ENCODE measurements at places on chromosomes 5 and 9.

DNA sequence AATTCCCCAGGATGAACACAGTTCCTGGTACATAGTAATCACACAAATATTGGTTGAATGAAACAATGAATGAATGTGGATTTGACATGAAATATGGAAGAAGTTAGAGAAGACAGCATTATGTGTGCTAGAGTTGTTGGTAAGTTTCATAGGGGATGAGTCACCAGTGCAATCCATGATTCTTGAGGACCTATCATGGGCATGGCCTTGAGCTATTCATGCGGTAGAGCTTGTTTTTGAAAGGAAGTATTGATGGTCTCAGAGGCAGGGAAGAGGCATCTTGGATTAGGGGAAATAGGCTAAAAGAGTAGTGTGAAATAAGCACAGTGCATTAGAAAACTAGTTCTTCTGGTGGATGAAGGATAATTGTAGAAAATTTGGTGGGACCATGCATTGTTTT lies 22.1 kb downstream of the SPATA31D1 start:
- no peak for DNase-seq

- DNase-seq: no peak
Observed at GRCh38 chr5:153960269-153961215, 78.2 kb downstream of the FAM114A2 start.

GRCh38 chr9:136634904-136635303 lies 27.8 kb upstream of the EGFL7 start:
- no peak for DNase-seq

DNA sequence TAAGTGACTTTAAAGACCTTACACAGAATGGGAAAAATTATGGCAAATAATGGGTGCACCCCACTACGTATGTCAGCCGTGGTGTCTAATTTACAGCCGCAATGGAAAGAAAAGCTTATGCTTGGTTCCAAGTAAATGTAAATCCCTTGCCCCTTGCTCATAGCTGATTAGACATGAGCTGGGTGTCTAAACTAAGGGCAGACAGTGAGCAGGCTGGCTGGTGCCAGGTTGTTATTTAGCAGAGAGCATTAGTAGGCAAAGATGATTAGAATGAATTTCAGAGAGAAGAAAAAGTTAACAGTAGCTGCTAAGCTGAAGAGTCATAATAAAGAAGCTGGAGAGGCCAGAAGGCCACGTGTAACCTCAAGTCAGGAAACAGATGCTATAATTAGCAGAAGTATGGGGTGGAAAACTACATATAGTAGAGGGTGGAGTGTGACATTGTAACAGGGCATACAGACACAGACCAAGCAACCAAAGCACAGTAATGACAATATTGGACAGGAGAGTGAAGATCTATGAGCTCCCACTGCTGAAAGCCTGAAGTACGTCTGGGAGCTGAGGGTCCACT lies 257.7 kb downstream of the MCTP1 start:
- DNase-seq: no peak

DNA sequence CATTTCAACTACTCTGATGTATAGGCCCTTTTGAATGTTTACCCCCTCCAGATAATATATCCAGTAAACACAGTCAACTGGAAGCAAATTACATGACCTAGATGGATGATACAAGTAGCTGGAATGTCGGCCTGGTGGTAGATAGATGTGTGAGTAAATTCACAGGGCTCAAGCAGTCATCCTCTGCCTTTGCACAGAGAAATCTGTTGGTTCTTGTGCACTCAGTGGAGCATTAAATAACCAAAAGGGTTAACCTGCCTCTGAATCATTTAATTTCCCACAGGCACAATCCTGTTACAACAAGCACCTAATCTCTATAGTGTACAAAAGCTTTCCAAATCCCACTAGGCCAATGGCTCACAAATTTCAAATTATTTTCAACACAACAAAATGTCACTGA lies 668.3 kb downstream of the DNAH5 start:
- DNase-seq: no peak

GRCh38 chr5:132364319-132364718 lies 5.2 kb upstream of the SLC22A5 start:
- DNase-seq: no peak

- DNase-seq: no peak
Observed at GRCh38 chr9:15146268-15146700, 160.7 kb downstream of the TTC39B start.

All from stimulated activated CD8-positive, alpha-beta memory T cell treated with anti-CD3 and anti-CD28 coated beads, Interleukin-2, amount 100 ng/mL, for 48 hours (primary cell).